ENCODE measurements at places on chromosomes 1 and 21.

- no peak for DNase-seq
Observed at GRCh38 chr1:247118946-247119446, 14.8 kb upstream of the ZNF669 start.

GRCh38 chr1:92784021-92784638 is 778 bp downstream of the EVI5 start:
- DNase-seq = no peak

- no peak for DNase-seq
Observed at GRCh38 chr1:54153535-54154439, 987 bp upstream of the CDCP2 start.

GRCh38 chr1:47839433-47839760 is 157.8 kb downstream of the TRABD2B start:
- no peak for DNase-seq

Data from omental fat pad (tissue), 4 donors.